ENCODE measurements at places on chromosomes 1 and 21.

GRCh38 chr1:231177226-231177625 lies 15.4 kb downstream of the TRIM67 start:
- DNase-seq, result no peak

- no peak for DNase-seq
These were observed 29.3 kb downstream of the XCL2 start for GRCh38 chr1:168514455-168514854.

DNA sequence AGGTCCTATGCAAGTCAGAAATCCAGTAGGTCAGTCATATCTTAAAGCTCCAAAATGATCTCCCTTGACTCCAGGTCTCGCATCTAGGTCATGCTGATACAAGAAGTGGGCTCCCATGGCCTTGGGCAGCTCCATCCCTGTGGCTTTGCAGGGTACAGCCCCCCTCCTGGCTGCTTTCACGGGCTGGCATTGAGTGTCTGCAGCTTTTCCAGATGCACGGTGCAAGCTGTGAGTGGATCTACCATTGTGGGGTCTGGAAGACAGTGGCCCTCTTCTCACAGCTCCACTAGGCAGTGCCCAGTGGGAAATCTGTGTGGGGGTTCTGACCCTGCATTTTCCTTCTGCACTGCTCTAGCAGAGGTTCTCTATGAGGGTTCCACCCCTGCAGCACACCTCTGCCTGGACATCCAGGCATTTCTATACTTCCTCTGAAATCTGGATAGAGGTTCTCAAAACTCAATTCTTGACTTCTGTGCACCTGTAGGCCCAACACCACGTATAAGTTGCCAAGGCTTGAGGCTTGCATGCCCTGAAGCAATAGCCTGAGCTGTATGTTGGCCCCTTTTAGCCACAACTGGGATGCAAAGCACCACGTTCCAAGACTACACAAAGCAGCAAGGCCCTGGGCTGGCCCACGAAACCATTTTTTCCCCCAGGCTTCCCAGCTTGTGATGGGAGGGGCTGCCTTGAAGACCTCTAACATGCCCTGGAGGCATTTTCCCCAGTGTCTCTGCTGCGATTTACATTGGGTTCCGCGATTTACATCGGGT lies 472.7 kb downstream of the NPHP4 start:
- DNase-seq, result no peak

DNA sequence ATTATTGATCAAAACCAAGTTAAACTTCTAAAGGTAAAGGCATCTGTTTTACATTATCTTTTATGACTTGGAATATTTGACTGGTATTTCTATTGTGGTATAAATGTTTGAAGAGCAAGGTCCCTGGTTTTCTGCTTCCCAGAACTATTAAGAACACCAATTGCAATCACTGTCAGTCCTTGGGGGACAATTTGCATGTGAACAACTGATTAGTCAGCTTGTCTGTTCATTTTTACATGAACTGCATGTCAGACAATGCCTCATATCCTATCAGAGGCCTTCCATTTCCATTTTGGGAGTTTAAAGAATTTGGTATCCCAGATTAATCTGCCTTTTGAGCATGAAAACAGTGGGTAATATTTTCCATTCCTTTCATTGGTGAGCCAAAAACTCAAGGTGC lies 654.9 kb upstream of the USP24 start:
- no peak for DNase-seq

GRCh38 chr21:27219068-27219467 lies 252.2 kb upstream of the ADAMTS5 start:
- no peak for DNase-seq

GRCh38 chr1:226320930-226321329 lies 12.0 kb upstream of the LIN9 start:
- DNase-seq, result no peak

- DNase-seq, result no peak
These were observed 41.0 kb downstream of the GATAD2B start for GRCh38 chr1:153881751-153882150.

DNA sequence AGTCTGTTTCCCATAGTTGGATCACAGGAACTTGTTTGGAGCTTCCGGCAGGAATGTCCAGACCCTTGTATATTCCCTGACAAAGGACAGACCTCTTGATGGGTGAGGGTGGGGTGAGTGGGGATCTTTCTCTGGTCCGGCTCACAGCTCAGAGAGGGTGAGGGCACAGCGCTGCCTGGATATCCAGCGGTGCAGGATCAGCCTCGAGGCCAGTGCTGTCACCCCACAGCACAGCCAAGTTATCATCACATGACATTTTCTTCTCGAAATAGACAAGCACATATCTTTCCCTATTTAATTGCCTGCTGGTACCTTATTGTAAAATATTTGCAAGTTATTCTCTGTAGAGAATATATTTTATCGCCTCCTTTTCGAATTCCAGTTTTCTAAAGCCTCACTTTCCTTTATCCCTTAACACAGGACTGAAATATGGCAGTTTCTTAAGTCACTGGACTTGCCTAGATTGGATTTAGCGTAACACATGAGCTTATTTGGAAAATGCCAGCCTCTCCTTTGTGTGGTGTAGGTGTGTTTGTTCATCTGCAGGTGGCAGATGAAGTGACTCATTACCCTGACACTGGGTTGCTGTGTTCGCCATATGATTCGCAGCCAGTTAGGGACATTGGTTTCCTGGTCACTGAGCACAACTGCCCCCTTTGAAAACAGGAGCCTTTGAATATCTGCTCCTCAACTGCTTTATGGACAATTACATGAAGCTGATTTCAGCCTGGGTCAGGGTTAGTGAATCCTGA lies 21.4 kb downstream of the CLIC6 start:
- DNase-seq, result no peak

DNA sequence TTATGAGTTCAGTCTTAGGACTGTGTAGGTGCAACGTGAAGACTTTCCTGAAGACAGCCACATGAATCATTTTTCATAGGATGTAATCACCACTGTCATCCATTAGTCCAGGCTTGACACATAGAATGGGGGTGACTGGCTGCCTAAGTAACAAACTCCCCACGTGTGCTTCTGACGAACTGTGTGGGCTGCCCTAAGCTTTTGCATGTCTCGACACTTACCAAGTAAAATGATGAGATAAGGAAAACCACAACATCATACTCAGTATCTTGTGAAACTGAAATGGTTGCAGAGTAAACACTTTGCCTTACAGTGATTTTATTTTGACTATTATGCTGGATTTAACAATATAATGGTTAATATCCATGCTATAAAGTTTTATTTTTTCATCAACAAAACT lies 19.5 kb downstream of the ERG start:
- DNase-seq, result no peak

- no peak for DNase-seq
These were observed 5.8 kb downstream of the ELF3 start for GRCh38 chr1:202016022-202016810.

GRCh38 chr1:152386940-152387339 lies 27.1 kb downstream of the CRNN start:
- no peak for DNase-seq

DNA sequence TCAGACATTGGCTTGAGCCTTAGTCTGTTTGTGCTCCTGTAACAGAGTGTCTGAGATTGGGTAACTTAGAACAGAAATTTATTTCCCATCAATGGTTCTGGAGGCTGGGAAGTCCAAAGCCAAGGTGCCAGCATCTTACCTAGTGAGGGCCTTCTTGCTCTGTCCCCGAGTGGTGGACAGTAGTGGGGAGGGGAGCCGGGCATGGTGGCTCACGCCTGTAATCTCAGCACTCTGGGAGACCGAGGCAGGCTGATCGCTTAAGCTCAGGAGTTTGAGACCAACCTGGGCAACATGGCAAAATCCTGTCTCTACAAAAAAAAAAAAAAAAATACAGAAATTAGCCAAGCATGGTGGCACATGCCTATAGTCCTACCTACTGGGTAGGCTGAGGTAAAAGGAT lies 336.5 kb upstream of the VAMP3 start:
- DNase-seq, result no peak

DNA sequence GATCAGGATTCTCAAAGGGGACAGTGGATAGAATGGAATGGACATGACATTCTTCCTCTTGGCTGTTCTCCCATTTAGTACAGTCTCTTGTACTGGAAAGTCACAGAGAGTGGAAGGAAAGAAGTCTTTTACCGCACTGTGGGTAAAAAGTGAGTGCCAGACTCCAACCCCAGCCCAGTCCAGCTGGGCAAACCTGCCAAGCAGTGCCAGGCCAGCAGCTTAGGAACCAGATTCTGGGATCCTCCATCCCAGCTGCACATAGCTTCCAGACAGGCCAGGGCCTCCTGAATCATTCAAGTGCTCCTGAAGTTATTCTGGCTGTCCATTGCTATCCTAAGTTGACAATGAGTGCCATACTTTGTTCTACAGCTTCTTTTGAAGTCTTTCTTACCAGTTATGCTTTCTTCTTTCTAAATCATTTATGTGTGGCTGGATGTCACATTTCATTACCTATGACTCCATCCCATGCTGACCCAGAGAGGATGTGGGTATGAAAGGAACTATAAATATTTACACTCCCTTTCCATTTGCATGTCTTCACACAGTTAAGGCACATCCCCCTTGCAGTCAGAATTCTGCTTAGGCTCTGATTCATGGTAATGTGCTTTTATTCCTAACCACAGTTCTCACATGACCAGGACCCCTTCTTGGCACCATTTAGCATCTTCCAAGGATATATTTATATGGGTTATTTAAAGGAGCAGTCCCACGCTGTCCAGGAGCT lies 88.9 kb downstream of the AK5 start:
- no peak for DNase-seq

- no peak for DNase-seq
These were observed 426.1 kb downstream of the PTPRC start for GRCh38 chr1:199064971-199065370.

GRCh38 chr1:234686035-234686434 lies 76.1 kb upstream of the IRF2BP2 start:
- DNase-seq, result no peak

GRCh38 chr1:185528084-185528676 lies 206.0 kb upstream of the HMCN1 start:
- DNase-seq, result no peak

GRCh38 chr1:69272684-69273083 lies 295.0 kb upstream of the LRRC7 start:
- DNase-seq, result no peak

- DNase-seq, result no peak
These were observed 72.7 kb upstream of the NBPF4 start for GRCh38 chr1:108316545-108316944.

DNA sequence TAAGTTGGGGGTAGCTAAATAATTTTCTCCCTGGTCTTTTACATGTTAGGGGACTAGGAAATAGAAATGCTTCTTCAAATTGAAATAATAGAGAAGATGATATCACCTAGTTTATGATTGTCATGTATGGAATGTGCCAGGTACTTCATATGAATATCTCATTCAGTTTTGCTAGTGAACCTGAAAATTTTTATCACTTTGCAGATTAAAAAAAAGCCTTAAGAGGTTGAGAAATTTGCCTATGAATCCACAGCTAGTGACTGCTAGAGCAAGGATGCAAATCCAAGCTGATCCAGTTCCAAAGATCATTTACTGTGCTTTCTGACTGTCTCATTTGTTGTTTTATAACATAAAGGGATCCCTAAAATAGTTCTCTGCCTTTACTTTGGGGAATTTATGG lies 24.7 kb downstream of the RNF2 start:
- no peak for DNase-seq

DNA sequence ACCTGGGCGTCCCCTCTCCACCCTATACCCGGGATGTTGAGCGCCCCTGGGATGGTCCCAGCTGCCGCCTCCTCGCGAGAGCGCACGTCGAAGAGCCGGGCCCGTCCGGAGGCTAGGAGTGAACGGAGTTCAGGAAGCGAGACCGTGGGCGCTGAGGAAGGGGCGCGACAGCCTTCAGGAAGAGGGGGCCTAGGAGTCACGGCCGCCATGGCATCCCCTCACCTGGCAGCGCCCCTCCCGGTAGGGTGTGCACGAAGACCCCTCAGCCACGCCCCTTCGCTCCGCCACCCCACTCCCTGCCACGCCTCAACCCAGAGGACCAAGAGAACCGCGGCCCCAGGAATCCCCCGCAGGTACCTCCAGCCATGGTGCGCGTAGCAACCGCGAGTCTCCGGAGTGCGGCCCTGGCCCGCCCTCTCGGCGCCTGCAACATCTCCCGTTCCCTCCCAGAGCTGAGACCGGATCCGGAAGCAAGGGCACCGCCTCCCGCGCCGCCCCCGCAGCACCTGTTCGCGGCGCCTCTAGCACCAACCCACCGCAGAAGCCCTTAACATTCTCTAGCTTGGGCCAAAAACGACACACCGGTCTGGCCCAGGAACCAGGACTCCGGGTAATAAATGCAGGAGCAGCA lies at the start of gene TSTD1:
Gene TSTD1, minus strand, starts transcription at position 442 of the 631 bp plus-strand sequence. Its CDS starts 75 bp downstream, at position 367.
- peak; percentile 89 for DNase-seq

DNA sequence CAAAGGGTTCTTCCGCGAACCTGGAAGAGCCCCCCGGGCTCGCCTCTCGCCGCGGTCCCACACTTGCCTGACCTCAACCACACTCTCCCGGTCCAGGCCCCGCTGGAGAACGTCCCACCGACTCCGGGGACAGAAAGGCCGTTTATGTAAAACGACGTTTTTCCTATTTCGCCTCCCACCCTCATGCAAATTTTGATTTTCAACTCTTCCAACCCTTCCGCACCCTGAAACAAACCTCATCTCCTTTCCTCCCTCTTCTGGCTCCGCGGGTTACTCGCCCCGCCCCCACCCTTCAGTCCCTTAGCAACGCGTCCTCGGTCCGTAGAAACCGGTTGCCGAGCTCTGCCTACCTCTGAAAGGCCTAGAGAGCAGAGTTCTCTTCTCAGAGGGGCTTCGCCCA lies at the start of gene C1orf141:
Gene C1orf141, minus strand, starts transcription at position 276 of the 400 bp plus-strand sequence. CDS start 7,730 bp downstream, outside the sequence.
- DNase-seq, result no peak

DNA sequence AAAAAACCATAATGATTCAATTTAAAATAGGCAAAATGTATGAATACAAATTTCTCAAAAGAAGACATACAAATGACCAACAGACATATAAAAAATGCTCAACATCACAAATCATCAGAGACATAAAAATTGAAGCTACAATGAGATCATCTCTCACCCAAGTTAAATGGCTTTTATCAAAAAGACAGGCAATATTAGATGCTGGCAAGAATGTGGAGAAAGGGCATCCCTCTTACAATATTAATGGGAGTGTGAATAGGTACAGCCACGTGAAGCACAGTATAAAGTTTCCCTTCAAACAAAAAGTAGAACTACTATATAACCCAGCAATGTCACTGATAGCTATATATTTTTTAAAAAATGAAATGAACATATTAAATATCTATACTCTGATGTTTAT lies 1481.7 kb downstream of the AMY1C start:
- no peak for DNase-seq

- no peak for DNase-seq
These were observed 20.8 kb downstream of the FAAP20 start for GRCh38 chr1:2173546-2174347.

GRCh38 chr1:209751627-209752231 lies 4.1 kb upstream of the TRAF3IP3 start:
- DNase-seq, result no peak

DNA sequence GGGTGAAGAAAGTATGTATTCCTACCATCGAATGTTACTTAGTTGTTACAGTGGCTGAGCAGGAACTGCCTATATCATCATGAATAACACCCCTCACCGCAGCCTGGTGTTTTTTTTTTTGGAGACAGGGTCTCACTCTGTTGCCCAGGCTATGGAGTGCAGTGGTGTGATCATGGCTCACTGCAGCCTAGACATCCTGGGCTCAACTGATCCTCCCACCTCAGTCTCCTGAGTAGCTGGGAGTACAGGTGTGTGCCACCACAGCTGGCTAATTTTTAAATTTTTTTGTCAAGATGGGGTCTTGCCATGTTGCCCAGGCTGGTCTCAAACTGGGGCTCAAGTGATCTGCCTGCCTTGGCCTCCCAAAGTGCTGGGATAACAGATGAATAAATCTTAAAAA lies 7.3 kb downstream of the PATJ start:
- DNase-seq, result no peak

- DNase-seq, result no peak
These were observed 27.2 kb downstream of the PTP4A2 start for GRCh38 chr1:31910933-31911332.

Measured in CD4-positive, alpha-beta T cell treated with Interleukin-1 beta for 1 hour (primary cell).